Osteoblast (primary cell): ENCODE measurements at places on chromosomes 6 and 20. TPM values are rescaled to one million over a fixed set of nuclear protein-coding genes. Genes with fewer than 3 reads are reported as not detected.

PAX1 gene
- total RNA-seq, result under 0.01 TPM in 1 of 2 replicates, not detected in the other

BMP5 gene
- 0.36 and 0.59 TPM in 2 replicates for total RNA-seq

C4B gene
- 4.1 and 6.5 TPM in 2 replicates for total RNA-seq

MMP24 gene
- total RNA-seq, result 0.88 and 1.1 TPM in 2 replicates

DNA sequence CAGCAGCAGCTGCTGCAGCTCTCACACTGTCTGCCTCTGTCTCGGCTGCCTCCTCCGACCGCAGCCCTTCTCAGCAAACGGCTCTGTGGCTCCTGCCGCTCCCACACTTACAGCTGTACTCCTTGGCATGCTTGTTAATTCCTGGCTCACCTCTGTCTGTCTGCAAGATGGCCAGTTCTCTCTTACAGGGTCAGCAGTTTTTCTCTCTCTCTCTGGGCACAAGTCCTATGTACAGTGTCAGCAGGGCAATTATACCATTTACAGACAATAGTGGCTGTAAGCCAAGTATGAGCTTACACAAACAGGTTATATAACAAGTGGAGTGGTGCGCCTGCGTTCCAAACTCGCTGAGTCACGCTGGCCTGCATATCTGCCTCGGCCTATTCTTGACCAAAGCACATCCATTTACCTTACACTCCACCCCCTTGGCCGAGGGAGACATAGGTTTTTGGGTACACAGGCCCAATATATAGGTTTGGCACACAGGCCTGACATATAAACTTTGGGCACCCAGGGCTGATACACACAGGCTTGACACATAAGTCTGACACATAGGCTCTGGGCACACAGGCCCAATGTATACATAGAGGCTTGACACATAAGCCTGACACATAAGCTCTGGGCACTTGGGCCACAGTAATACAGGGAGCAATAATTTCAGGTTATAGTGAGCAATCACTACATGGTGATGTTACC is 4.4 kb downstream of the ZKSCAN3 start:
- no peaks in the 10 kb centered on the region for H3K27me3 ChIP-seq
- H3K36me3 ChIP-seq, result no peaks in the 10 kb centered on the region
- H3K4me1 ChIP-seq, result peaks cover 30% of the 10 kb centered on the region
- no peak overlapping the region for H3K4me3 ChIP-seq

DNA sequence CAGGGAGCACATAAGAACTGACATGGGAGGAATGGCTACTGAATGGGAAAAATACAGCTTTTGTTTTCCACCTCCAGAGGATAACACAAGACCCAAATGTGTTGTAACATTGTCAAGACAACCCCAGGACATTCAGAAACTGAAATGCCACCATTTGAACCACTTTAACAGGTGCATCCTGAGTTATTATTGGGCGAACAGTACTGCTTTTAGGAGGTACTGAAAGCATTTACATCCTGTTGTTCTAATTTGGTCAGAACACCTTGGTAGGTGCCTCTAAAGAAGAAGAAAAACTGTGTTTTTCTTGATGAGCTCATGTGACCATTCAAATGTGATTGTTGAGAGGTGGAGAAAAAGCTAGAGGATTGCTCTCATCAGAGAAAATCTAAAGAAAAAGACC is 6.4 kb upstream of the TXNDC5 start:
- DNase-seq, result no peak
- H3K27me3 ChIP-seq, result no peaks in the 10 kb centered on the region
- H3K36me3 ChIP-seq, result no peaks in the 10 kb centered on the region
- no peak overlapping the region for H3K4me3 ChIP-seq
- peaks cover 17% of the 10 kb centered on the region for H3K4me1 ChIP-seq
- no peak overlapping the region for H3K27ac ChIP-seq

- H3K4me1 ChIP-seq, result peaks cover 25% of the 10 kb centered on the region
- H3K27me3 ChIP-seq, result no peaks in the 10 kb centered on the region
- no peaks in the 10 kb centered on the region for H3K36me3 ChIP-seq
- H3K4me3 ChIP-seq, result no peak overlapping the region
- H3K27ac ChIP-seq, result peak overlapping the region; percentile 63
These were observed 12.4 kb downstream of the SIRPA start for GRCh38 chr20:1907586-1907985.

- no peak overlapping the region for H3K4me3 ChIP-seq
- H3K27me3 ChIP-seq, result no peaks in the 10 kb centered on the region
- DNase-seq, result no peak
- no peaks in the 10 kb centered on the region for H3K4me1 ChIP-seq
- no peaks in the 10 kb centered on the region for H3K36me3 ChIP-seq
These were observed 109.4 kb upstream of the NEDD9 start for GRCh38 chr6:11341867-11342266.

DNA sequence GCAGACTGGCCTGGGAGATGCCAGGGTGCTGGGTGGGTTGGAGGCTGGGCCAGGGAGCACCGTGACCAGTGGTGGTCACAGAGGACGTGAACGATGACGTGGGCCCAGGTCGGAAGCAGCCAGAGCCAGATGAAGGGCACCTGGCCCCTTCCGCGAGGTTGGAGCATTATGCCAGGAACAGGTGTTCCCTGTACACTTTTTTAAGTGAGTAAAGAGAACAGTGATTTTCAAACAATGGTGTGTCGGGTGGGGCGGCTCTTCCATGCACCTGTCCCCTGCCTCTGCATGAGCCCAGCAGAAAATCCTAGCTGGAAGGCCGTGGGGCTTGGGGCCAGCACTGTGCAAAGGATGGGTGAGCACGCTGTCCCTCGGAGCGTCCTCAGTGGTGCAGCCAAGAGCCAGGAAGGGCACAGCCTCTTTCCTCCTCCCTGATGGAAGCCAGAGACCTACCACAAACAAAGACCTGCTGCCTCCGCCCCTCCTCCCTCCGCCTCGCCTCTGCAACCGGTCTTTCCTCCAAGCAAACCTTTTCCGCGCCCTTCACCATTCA is 350.5 kb downstream of the ZFAND3 start:
- no peak overlapping the region for H3K4me3 ChIP-seq
- H3K4me1 ChIP-seq, result peaks cover 3% of the 10 kb centered on the region
- H3K36me3 ChIP-seq, result no peaks in the 10 kb centered on the region
